ENCODE measurements at places on chromosomes 11 and 22.

- DNase-seq = no peak
These were observed 14.5 kb downstream of the KCNC1 start for GRCh38 chr11:17748761-17749721.

DNA sequence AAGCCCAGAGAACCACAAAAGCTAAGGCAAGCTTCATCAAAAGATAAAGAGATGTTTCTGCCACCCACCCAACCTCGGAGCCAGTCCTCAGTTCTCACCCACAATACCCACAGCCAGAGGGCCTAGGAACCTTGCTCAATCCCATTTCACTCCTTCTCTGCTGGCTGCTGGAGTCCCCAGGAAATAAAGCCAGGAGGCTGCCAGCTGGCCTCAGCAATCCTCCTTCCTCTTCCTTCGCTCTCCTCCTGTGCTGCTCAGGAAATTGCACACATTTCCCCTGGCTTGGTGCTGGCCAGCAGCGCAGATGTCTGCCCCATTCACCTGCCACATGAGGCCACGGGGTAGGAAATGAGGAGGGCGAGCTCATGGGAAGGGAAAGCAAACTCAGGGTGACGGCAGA lies 91.8 kb upstream of the LDLRAD3 start:
- DNase-seq = no peak

DNA sequence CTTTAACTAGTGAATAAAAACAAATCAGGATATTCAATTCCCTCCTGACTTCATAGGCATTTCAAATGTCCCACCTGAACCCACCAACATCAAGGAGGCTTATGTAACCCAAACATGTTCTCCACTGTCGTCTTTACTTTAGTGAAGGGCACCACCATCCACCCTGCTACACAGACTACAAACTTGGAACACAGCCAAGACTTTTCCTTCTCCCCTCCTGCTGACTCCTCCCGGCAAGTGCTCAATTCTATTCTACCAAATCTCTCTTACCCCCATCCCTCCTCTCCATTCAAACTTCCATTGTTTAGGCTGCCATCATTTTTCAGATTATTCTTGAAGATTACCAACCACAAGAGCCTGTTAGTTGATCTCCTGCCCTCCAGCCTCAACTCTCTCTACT lies 24.3 kb downstream of the SAAL1 start:
- no peak for DNase-seq

GRCh38 chr11:75815345-75816168 lies 547 bp downstream of the UVRAG start:
- no peak for DNase-seq

DNA sequence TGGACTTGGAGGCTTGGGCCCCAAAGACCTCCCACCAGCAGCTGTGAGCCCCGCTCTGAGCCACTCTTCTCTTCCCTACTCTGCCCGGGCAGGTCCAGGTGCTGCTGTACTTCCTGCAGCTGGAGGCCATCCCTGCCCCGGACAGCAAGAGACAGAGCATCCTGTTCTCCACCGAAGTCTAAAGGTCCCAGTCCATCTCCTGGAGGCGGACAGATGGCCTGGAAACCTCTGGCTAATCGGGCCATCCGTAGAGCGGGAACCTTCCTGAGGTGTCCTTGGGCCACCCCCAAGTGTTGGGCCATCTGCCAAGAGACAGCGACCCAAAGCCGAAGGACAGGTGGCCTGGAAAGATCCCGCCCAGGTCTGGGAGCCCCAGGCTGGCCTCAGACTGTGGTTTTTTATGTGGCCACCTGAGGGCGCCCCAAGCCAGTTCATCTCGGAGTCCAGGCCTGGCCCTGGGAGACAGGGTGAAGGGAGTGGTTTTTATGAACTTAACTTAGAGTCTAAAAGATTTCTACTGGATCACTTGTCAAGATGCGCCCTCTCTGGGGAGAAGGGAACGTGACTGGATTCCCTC lies 135.1 kb downstream of the BCR start:
- no peak for DNase-seq

DNA sequence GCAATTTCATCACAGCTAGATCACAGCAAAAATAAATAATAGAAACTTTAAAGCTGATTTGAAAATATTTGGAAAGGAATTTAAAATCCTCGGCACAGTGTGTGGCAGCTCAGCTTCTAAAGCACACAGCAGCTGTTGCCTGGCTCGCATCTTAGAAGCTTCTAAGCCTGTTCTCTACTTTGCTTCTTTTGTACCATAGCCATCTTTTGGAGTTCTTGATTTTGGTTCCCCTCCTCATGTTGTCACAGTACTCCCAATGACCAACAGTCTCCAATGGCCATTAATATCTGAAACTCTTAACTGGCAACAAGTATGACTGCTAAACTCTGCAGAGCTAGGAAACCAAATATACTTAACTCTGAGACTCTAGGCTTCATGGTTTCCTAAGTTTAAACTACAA lies 28.8 kb downstream of the CHKA start:
- no peak for DNase-seq

DNA sequence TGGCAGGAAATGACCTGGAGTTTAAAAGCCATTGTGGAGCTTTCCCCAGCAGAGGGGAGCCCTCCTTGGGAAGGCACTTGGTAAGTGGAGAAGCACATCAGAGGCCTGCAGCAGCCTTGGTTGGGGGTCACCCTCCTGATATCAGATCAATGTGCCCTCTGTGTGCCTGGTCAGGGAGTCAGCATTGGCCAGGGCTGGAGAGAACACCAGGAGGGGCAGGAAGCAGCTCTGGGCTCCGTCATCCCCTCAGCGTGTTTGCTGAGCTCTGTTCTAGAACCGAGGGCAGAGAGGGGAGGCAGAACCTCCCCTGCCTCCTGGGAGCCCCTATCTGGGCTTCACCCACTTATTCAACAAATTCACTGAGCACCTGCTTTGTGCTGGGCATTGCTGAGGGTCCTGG lies 846.0 kb downstream of the TBC1D22A start:
- no peak for DNase-seq

- no peak for DNase-seq
These were observed 151.7 kb downstream of the UVRAG start for GRCh38 chr11:75966537-75967287.

GRCh38 chr11:22275600-22275999 lies 62.6 kb upstream of the SLC17A6 start:
- no peak for DNase-seq

- no peak for DNase-seq
These were observed 32.3 kb upstream of the RFPL3 start for GRCh38 chr22:32325416-32325801.

GRCh38 chr11:69704508-69705253 lies 859 bp upstream of the FGF19 start:
- no peak for DNase-seq

- DNase-seq = no peak
These were observed 199.8 kb downstream of the MIAT start for GRCh38 chr22:26857169-26857568.

- DNase-seq = no peak
These were observed 80.7 kb downstream of the CDKN1C start for GRCh38 chr11:2804701-2805387.

GRCh38 chr11:99601179-99601578 lies 580.4 kb downstream of the CNTN5 start:
- DNase-seq = no peak

- peak; percentile 90 for DNase-seq
These were observed 12.3 kb downstream of the STARD10 start for GRCh38 chr11:72781313-72782080.

DNA sequence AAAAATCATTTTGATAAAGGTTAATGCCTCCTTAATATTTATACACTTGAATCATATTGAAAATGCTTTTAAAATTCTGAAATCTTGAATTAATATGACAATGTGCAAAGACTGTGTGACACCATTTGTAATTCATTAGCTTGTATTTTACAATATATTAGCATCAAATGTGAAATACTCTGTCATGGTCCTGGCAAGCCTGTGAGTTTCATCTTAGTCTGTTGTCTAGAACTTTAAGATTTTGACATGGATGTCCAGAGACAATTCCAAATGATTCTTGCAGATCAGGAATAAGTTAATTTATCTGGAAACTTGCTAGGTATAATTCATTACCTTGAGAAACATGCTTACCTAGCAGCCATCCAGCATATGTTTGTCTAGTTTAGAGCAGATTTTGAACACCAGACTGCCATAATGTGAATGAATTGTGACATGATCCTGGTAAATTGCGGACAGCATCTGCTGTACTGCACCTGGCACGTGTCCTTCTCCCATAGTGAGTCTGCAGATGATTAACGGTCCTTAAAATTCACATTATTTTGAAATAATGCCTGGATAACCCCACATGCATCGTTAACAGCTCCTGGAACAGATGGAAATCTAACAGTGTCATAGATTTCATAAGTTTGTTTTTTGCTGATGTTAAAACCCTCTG lies 34.5 kb upstream of the DEUP1 start:
- DNase-seq = no peak

DNA sequence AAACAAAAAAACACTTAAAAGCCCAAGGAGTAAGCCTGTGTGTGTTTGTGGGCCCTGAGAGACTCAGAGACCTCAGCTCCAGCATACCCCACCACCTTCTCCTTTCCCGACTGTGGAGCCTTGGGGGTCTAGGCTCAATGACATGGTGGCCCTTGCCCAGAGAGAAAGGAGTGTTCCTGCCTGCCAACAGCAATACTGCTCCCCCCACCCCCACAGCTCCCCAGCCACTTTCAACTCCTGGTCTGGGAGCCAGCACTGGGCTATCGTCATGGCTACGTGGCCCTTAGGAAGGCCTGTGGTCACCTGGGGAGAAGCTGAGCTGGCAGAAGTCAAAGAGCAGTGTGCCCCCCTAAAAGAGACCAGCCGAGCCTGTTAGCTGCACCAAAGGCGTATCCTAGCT lies 2.6 kb downstream of the PPP1R14B start:
- DNase-seq = no peak

DNA sequence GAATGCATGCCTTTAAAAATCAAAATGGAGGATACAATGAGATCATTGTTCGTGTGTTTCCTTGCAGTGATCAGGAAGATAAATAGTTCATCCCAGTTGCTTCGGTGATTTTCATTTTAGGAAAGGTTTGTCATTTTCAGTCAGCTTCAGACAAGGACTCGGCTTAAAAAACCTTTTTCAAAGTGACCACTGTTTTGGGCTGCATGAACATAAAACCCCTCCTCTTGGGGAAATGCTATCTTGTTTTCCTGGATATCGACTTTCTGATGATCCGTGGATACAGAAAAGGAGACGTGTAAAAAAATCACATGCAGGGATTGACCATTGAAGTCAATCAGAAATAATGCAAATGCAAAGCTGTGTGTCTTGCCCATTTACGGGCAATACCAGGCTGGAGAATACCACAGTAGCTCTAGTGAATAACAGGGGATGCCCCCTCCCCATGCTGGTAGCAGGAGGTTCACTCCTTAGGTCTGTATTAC lies 146.8 kb downstream of the MAML2 start:
- DNase-seq = no peak

- no peak for DNase-seq
These were observed 28.3 kb downstream of the LARGE1 start for GRCh38 chr22:33891992-33892391.

DNA sequence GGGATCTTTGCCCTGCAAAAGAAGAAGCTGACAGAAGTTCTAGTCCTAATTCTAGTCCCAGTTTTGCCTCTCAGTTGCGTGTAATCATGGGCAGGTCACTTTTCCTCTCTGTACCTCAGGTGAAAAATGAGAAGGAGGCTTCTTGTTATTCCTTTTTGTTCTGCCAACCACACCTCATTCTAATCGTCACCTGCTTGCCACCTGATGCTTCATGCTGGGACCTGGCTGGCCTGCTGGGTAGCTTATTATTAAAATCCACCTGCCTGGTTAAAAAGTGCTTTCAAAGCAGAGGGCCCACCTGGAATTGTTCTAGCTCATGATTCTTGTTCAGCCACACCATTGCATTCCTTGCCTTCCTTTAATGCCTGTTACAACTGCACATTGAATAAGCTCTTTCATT lies 8.4 kb upstream of the ALG8 start:
- no peak for DNase-seq

- no peak for DNase-seq
These were observed 9.6 kb downstream of the FAM118A start for GRCh38 chr22:45319324-45319685.

- DNase-seq = no peak
These were observed 47.3 kb upstream of the TMEM45B start for GRCh38 chr11:129768356-129768755.

GRCh38 chr11:33451364-33451763 lies 194.2 kb downstream of the HIPK3 start:
- DNase-seq = no peak

GRCh38 chr11:123065621-123066020 lies 3.7 kb upstream of the HSPA8 start:
- no peak for DNase-seq

- no peak for DNase-seq
These were observed 727 bp downstream of the OSBP2 start for GRCh38 chr22:30695351-30695851.

DNA sequence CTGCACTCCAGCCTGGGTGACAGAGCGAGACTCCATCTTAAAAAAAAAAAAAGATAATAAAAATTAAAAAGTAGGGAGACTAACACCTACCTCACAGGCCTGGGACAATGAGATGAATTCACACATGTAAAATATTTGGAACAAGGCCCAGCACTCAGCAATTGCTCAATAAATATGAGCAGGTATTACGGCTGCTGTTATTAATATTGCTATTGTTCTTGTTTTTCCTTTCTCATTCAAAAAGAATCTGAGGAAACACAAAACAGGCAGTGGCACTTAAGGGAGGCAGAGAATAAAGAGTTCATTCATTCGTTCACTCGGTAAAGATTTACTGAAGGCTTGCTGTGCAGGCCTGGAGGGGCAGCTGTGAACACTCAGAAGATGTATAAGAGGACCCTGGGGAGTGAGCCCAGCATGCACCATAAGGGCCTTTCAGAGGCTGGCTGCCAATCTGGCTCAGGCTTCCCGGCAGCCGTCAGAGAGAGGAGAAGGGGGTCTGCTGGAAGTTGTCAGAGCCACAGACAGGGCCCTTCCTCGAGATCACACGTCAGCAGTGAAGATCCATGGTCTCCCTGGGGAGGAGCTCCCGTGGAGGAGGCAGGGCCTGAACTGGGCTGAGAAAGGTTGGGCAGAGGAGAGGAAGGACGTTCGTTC lies 51.6 kb upstream of the TCF20 start:
- no peak for DNase-seq

- DNase-seq = no peak
These were observed 13.9 kb upstream of the CELSR1 start for GRCh38 chr22:46551321-46551720.

- DNase-seq = no peak
These were observed 12.7 kb upstream of the MYO18B start for GRCh38 chr22:25729016-25729995.

GRCh38 chr11:12246147-12246546 lies 131.2 kb upstream of the PARVA start:
- no peak for DNase-seq

Measured in GM19239 (cell line).